Effector memory CD8-positive, alpha-beta T cell (primary cell): ENCODE measurements at places on chromosomes 7 and 10.

DNA sequence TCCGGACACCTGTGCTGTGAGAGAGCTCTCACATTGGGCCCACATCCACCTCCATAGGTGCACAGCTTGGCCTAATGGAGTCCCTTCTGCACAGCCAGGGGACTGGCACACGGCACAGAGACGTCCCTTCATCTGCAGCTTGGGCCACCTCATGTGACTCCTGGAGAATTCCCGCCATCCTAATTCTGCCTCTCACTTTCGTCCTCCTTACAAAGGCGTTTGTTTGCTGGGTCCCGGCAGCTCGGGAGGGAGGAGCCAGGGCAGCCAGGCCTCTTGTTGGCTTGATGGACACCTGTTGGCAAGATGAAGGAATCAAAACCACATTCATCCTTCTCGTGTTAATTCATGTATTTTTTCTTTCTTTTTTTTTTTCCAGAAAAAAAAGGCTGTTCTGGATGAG, 30.7 kb upstream of the TTYH3 start:
- H3K36me3 ChIP-seq: peaks cover 15% of the 10 kb centered on the region
- H3K4me3 ChIP-seq: no peak overlapping the region
- no peaks in the 10 kb centered on the region for H3K4me1 ChIP-seq
- DNase-seq: no peak
- no peaks in the 10 kb centered on the region for H3K27me3 ChIP-seq

- no peaks in the 10 kb centered on the region for H3K36me3 ChIP-seq
- peaks cover 16% of the 10 kb centered on the region for H3K27me3 ChIP-seq
- no peaks in the 10 kb centered on the region for H3K4me1 ChIP-seq
- no peak for DNase-seq
- no peak overlapping the region for H3K27ac ChIP-seq
Observed at GRCh38 chr7:87427288-87427687, 48.2 kb downstream of the ABCB4 start.

DNA sequence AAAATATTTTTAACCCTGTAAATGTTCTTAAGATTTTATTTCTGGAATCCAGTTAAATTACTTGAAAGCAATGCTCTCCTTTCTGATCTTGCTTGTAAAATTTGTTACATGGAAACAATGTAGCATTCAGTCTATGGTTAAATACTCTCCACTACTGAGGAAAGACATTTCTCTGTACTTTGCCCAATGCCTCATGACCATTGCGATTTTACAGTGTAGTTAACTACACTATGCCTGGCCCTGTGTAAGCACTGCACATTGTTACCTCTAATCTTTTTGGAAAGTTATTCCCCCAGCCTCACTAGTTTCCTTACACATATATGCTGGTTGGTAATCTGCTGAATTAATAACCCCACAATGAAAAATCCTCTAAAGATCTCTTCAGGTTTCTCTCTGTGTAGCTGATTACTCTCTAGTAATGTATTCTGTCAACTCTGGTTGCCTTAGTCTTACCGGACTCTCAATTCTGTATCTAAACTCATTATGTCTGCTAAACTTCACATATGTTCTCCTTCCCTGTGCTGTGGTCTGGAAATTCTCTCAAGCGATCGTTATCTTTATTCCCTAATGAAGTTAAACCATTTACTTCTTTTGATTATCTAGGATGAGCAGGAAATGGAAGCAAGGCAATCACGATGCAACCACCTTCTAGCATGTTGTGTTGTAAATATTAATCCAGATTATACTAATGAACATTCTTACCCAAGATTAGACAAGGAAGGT, 58.7 kb upstream of the TMEM106B start:
- DNase-seq: no peak
- H3K27me3 ChIP-seq: peaks cover 7% of the 10 kb centered on the region
- H3K4me3 ChIP-seq: no peak overlapping the region
- peaks cover 3% of the 10 kb centered on the region for H3K4me1 ChIP-seq
- H3K36me3 ChIP-seq: no peaks in the 10 kb centered on the region

GRCh38 chr7:13949445-13949844, 40.0 kb downstream of the ETV1 start:
- DNase-seq: no peak
- H3K4me3 ChIP-seq: no peak overlapping the region
- no peaks in the 10 kb centered on the region for H3K36me3 ChIP-seq
- H3K4me1 ChIP-seq: no peaks in the 10 kb centered on the region

DNA sequence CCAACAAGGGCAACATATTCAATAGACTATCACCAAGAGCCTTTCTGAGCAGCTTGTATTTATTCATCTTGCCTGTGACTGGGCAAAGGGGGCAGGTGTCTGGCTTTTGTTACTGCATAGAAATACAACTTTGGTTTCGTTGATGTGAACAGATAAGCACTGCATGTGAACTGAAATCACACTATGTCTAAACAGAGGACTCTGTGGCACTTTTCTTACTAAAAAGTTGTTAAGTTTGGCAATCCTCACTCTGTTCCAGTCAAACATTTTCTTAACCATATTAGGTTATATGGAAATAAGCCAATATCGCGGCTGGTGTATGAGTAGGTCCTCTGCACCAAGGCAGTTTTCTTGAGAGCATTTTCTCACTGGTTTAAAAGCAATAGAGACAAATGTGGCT, 48.5 kb downstream of the CALD1 start:
- no peaks in the 10 kb centered on the region for H3K4me1 ChIP-seq
- no peaks in the 10 kb centered on the region for H3K27me3 ChIP-seq
- no peak overlapping the region for H3K4me3 ChIP-seq
- no peak overlapping the region for H3K27ac ChIP-seq
- no peak for DNase-seq

GRCh38 chr10:35194906-35195305, 68.3 kb downstream of the CREM start:
- peak overlapping the region; percentile 100 for H3K27ac ChIP-seq
- H3K27me3 ChIP-seq: no peaks in the 10 kb centered on the region
- peaks cover 34% of the 10 kb centered on the region for H3K36me3 ChIP-seq
- DNase-seq: peak; percentile 49
- peak overlapping the region; percentile 75 for H3K4me3 ChIP-seq

DNA sequence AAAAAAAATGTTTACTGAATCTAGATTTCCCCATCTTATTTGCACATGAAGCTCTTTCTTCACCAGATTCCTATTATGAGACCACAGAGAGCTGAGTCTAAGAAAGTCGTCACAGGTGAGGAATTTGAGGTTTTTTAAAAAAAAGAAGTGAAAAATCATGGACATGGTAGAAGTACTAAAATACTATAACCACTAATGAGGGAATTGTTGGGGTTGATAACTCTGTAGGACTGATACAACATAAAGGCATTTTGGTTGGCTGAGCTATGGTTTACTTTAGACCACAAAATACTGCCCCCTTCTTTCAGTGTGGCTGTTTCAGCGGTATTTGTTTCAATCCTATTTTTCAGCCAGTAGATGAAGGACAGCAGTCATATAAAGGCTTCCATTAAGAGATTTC, 1111.3 kb downstream of the TYW1 start:
- no peak overlapping the region for H3K4me3 ChIP-seq
- H3K27me3 ChIP-seq: no peaks in the 10 kb centered on the region
- no peak overlapping the region for H3K27ac ChIP-seq

GRCh38 chr7:2175091-2175490, 57.7 kb downstream of the MAD1L1 start:
- H3K4me3 ChIP-seq: no peak overlapping the region
- H3K36me3 ChIP-seq: peaks cover 4% of the 10 kb centered on the region
- H3K27me3 ChIP-seq: no peaks in the 10 kb centered on the region
- peaks cover 3% of the 10 kb centered on the region for H3K4me1 ChIP-seq
- H3K27ac ChIP-seq: no peak overlapping the region
- DNase-seq: no peak

DNA sequence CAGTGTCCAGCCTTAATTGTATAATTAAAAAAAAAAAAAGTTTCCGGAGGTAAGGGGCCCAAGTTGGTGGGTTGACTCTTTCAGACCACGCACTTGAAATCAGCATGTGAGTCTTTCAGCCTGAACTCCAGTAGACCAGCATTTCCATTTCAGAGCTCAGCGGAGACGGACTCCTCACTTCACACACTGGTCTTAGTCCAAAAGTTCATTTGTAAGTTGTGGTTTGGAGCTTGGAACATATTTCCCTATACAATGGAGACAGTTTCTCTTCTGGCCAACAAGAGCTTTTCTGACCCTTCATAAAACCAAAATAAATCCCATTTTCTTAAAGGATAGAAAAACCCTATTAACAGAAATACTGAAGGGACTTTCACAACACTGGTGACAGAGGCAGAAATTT, 41.0 kb downstream of the ATXN7L1 start:
- peaks cover 9% of the 10 kb centered on the region for H3K27me3 ChIP-seq
- H3K36me3 ChIP-seq: no peaks in the 10 kb centered on the region
- DNase-seq: no peak
- no peak overlapping the region for H3K27ac ChIP-seq
- peaks cover 46% of the 10 kb centered on the region for H3K4me1 ChIP-seq

DNA sequence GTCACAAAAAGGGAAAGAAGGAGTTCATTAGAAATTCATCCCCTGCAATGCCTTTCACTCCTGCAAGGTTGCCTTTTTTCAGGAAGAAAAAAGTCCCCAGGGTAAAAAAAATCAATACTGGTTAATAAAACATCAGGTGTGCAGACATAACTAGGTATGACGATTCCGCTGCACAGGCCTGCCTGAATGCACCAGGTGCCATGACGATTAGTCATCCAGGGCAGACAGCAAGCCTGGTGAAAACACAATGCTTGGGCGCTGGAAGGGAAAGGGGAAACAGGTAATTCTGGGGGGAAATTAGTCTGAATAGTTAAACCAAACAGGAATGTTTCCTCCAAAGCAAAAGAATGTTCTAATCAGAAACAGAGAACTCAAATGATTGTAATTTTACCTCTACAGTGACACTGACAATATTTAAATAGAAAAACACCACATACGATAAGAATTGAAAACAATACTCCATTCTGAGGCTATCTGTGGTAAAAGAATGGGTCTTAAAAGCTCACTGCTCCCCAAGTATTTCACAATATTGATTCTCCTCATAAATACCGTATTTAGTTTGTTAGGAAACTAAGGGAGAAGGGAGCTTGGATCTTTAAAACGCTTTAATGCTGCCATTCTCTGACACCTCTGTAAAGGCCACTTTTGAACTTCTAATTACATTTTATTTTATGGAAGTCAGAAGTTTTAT, 45.2 kb downstream of the VPS41 start:
- no peak for DNase-seq

- DNase-seq: no peak
- no peaks in the 10 kb centered on the region for H3K36me3 ChIP-seq
- no peak overlapping the region for H3K4me3 ChIP-seq
- H3K4me1 ChIP-seq: no peaks in the 10 kb centered on the region
Observed at GRCh38 chr10:71211053-71211452, 1.3 kb upstream of the UNC5B start.

GRCh38 chr7:107631588-107632491, 28.8 kb upstream of the SLC26A4 start:
- no peak for DNase-seq
- no peaks in the 10 kb centered on the region for H3K4me1 ChIP-seq
- H3K4me3 ChIP-seq: no peak overlapping the region
- H3K27me3 ChIP-seq: no peaks in the 10 kb centered on the region
- H3K27ac ChIP-seq: no peak overlapping the region

- no peak for DNase-seq
- H3K36me3 ChIP-seq: no peaks in the 10 kb centered on the region
- H3K4me1 ChIP-seq: no peaks in the 10 kb centered on the region
- H3K27me3 ChIP-seq: no peaks in the 10 kb centered on the region
- H3K27ac ChIP-seq: no peak overlapping the region
- H3K4me3 ChIP-seq: no peak overlapping the region
Observed at GRCh38 chr7:40866601-40867000, 731.8 kb downstream of the SUGCT start.

GRCh38 chr10:105185161-105185560, 544.1 kb downstream of the SORCS3 start:
- H3K27ac ChIP-seq: no peak overlapping the region
- H3K27me3 ChIP-seq: no peaks in the 10 kb centered on the region
- no peaks in the 10 kb centered on the region for H3K4me1 ChIP-seq
- no peak overlapping the region for H3K4me3 ChIP-seq
- H3K36me3 ChIP-seq: no peaks in the 10 kb centered on the region
- no peak for DNase-seq

- peaks cover 35% of the 10 kb centered on the region for H3K27me3 ChIP-seq
- no peaks in the 10 kb centered on the region for H3K36me3 ChIP-seq
- H3K27ac ChIP-seq: no peak overlapping the region
- H3K4me3 ChIP-seq: no peak overlapping the region
- H3K4me1 ChIP-seq: no peaks in the 10 kb centered on the region
Observed at GRCh38 chr7:158560386-158560785, 27.2 kb downstream of the PTPRN2 start.

GRCh38 chr7:91266689-91267090, 2.5 kb downstream of the FZD1 start:
- no peaks in the 10 kb centered on the region for H3K36me3 ChIP-seq
- H3K4me1 ChIP-seq: peaks cover 2% of the 10 kb centered on the region
- no peak for DNase-seq

GRCh38 chr7:109751241-109751640, 1181.6 kb downstream of the DNAJB9 start:
- no peak for DNase-seq
- H3K4me3 ChIP-seq: no peak overlapping the region
- no peak overlapping the region for H3K27ac ChIP-seq
- no peaks in the 10 kb centered on the region for H3K4me1 ChIP-seq
- no peaks in the 10 kb centered on the region for H3K27me3 ChIP-seq
- H3K36me3 ChIP-seq: no peaks in the 10 kb centered on the region

GRCh38 chr7:51121036-51121790, 195.4 kb downstream of the COBL start:
- no peak overlapping the region for H3K4me3 ChIP-seq
- no peak overlapping the region for H3K27ac ChIP-seq
- peaks cover 16% of the 10 kb centered on the region for H3K27me3 ChIP-seq
- no peaks in the 10 kb centered on the region for H3K36me3 ChIP-seq
- no peaks in the 10 kb centered on the region for H3K4me1 ChIP-seq

- no peak for DNase-seq
- peak overlapping the region; percentile 97 for H3K27ac ChIP-seq
- H3K4me1 ChIP-seq: peaks cover 77% of the 10 kb centered on the region
- H3K27me3 ChIP-seq: no peaks in the 10 kb centered on the region
- H3K36me3 ChIP-seq: peaks cover 48% of the 10 kb centered on the region
- peak overlapping the region; percentile 89 for H3K4me3 ChIP-seq
Observed at GRCh38 chr7:158816995-158817394, 12.3 kb downstream of the ESYT2 start.

DNA sequence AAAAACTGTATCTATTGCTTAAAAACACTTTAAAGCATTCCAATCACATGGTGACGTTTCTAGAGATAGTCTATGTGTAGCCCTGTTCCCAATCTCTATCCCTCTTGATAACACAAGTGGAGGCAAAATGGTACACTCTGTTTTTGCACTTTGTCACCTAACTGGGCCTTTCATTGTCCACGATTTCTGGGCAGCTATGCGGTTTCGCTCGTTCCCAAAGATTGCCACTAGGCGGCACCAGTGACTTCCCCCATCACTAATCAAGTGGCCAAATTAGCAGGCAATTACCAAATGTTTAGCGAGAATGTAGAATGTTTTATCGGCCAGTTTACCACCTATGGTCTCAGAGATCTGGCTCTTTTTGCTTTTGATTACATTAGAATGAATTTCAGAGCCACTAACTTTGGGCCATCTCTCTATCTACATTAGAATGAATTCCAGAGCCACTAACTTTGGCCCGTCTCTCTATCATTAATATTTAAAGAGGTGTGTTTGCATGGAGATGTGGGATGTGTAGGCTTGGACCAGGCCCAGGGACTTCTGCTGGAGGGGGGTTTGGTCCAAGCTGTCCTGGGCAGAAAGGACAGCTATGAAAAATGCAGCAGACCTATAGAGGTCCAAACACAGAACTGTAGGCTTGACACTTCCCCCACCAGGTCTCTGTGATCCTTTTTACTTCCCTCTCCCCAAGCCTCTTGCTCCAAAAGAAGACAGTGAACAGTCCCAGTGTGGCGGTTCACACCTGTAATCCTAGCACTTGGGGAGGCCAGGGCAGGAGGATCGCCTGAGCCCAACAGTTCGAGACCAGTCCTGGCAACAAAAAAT, 90.1 kb downstream of the EPC1 start:
- peaks cover 4% of the 10 kb centered on the region for H3K4me1 ChIP-seq
- H3K36me3 ChIP-seq: peaks cover 7% of the 10 kb centered on the region
- H3K27ac ChIP-seq: peak overlapping the region; percentile 4
- no peak overlapping the region for H3K4me3 ChIP-seq
